ENCODE measurements at places on chromosomes 5 and 9.

DNA sequence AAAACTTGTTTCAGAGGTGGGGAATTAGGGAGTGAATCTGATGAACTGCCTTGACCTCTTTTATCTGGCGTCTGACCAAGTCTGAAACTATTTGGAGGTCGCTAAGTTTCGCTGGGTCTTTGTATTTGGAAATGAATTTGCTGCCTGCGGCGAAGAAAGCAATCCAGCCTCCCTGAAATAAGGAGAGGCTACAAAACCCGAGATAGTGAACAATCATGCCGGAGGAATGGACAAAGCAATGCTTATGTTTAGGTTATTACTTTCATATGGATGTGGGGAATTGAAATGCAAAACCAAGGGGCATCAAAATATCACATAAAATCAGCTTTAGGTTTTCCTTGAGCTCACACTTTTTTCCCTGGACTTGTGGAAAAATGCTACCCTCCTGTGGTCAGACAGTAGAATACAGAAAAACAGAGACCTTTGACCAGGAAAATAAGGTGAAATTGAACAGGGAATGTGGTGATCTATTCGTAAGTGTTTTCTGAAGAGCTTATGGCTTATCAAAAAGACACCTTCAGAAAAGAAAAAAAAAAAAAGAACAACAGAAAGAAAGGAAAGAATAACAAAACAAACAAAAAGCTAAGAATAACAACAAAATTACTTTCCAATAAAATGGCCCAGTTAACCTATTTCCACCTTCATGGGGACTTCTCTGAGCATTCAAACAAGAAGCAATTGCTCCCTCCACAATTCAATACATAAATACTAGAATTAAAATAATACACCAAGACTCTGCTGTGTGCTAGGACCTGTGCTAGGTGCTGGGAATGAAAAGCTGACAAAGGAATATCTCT, 68.6 kb upstream of the DPYSL3 start:
- DNase-seq = no peak

GRCh38 chr9:629146-629545, 212.4 kb upstream of the DMRT1 start:
- DNase-seq = no peak

DNA sequence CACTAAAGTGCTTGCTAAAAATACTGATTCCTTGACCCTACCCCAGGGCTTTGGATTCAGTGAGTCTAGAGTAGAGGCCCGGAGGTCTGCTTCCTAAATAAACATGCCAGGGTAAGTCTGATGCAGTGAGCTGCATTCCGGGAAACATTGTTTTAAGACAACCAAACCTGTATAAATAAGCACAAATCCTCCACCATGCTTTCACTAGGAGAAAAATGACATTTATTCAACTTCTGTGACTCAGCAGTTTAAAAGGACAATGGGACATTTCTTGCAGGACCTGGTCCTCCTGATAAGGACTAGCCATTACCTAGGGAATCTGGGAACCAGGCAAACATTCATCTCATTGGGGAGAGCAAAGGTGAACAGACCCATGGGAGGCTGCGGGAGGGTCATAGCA, 335.3 kb downstream of the MLLT3 start:
- no peak for DNase-seq

DNA sequence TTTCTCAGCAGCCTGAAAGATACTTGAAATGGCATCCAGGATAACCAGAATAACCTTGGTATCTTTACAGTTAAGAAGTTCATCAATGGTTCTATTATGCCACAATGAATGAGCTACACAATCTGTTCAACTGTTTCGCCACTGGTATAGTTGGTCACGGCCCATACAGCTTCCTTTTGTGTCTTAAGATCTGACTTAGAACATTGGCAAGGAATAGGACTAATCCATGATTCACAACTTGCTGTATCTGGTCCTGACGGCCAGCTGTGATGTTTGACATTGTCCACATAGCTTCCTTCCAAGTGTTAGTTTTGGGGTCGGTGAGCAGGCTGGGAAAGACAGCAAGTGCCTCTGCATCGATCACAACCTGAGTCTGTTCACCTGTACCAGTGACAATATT, 113.3 kb upstream of the RAD23B start:
- DNase-seq = no peak

- DNase-seq = no peak
Measured at GRCh38 chr5:119383008-119383407, 27.2 kb downstream of the TNFAIP8 start.

DNA sequence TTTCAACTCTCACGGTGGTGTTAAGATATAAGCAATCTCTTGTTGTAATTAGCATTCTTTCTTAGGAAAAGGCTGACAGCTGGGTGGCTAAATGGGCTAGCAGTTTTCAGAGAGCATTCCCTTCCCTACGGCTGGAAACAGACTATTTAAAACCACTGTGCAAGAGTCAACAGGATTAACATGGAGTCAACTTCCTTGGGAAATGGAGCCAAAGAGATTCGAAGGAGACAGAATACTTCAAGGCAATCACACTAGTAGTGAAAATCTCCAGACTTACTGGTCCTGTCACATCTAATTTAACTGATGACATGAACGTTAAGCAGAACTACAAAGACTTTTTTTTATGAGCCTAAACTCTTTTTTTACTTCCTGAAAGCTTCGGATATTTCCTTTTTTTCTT, 453.3 kb upstream of the ITGA1 start:
- DNase-seq = no peak

- DNase-seq = no peak
Measured at GRCh38 chr5:110476164-110476563, 250.3 kb downstream of the TMEM232 start.

GRCh38 chr5:157464519-157465171, 4.6 kb downstream of the NIPAL4 start:
- DNase-seq = no peak

- no peak for DNase-seq
Measured at GRCh38 chr9:79868567-79869189, 296.9 kb downstream of the TLE4 start.

DNA sequence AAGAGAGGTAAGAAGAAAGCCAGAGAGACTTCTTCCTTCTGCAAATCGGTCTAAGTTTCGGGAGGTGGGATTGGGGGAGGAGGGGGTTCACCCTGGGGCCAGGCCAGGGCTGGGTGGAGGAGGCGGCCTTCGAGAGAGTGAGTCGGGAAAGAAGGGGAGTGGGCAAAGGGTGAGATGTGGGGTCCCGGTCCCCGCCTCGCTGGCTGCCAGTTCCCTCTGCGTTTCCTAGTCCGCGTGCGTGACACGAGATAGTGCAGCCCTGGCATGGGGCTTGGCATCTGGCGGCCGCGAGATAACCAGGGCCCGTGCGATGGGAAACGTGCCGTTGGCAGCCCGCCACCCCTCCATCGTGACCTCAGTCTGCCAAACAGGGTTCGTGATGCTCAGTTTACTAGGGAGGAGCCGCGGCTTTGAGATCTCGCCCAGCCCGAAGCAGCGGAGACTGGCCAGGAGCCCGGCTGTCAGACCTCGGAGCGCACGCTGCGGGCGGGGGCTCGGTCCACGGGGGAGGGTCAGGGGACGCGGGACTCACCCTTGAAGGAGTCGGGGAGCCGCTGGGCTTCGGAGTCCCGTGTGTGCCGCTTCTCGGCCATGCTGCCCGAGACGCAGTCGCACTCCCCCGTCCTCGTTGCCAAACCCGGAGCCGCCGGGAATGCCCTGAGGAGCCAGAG, at the start of gene STOM:
STOM (minus strand) TSS at position 656 of the 671 bp plus-strand sequence; CDS start at position 593, 63 bp downstream.
- no peak for DNase-seq

- DNase-seq = no peak
Measured at GRCh38 chr5:146671561-146672295, 155.7 kb upstream of the GPR151 start.

DNA sequence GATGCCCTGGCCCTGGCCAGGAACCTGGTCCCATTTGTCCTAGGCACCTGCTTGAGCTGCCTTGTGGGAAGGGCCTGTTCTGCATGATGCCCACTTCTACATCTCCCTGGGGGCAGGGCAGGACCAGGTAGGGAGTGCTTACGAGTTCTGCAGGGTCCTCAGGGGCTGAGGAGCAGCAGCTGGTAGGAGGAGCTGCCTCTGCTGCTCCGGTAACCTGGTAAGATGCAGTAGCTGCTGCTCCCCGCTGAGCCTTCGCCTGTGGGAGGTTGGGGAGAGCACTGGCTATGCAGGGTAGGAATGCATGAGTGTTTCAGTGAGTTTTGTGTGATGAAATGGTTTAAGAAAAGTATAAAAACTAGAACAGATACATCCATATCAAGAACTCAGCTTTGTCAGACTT, 13.6 kb downstream of the LRRC8A start:
- no peak for DNase-seq

DNA sequence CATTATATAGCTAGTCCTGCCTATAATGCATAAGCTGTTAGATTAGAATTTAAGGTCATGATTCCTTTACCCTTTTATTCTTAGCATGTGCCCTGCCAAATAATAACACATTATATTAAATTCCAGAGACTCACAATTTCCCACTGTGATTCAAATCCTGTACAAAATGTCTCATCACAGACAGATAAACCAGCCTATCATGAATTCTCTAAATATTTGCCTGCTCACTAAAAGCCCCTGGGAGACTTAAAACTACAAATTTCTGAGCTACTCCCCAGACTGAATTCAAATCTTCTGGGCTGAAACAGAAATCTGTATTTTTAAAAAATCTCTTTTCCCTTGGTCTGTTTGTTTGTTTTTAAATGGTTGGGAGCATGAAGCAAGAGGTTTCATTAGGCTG, 32.7 kb downstream of the GAPT start:
- no peak for DNase-seq

- DNase-seq = no peak
Measured at GRCh38 chr9:122393284-122393983, 22.6 kb downstream of the PTGS1 start.

Measured in stimulated activated CD8-positive, alpha-beta memory T cell treated with anti-CD3 and anti-CD28 coated beads, Interleukin-7, amount 100 ng/mL, for 1 hour (primary cell).